ENCODE measurements at places on chromosomes 2 and 18.

GRCh38 chr2:168639441-168639898 lies 163.0 kb upstream of the NOSTRIN start:
- DNase-seq = no peak

GRCh38 chr2:73908689-73909652 lies 16.2 kb downstream of the ACTG2 start:
- DNase-seq = no peak

GRCh38 chr2:40043641-40044040 lies 264.6 kb upstream of the THUMPD2 start:
- DNase-seq = no peak

- DNase-seq = no peak
Observed at GRCh38 chr2:218981390-218981880, 3.5 kb downstream of the FEV start.

- no peak for DNase-seq
Observed at GRCh38 chr2:166170356-166170755, 42.5 kb upstream of the SCN1A start.

GRCh38 chr2:179671043-179671981 lies 190.1 kb downstream of the ZNF385B start:
- no peak for DNase-seq

DNA sequence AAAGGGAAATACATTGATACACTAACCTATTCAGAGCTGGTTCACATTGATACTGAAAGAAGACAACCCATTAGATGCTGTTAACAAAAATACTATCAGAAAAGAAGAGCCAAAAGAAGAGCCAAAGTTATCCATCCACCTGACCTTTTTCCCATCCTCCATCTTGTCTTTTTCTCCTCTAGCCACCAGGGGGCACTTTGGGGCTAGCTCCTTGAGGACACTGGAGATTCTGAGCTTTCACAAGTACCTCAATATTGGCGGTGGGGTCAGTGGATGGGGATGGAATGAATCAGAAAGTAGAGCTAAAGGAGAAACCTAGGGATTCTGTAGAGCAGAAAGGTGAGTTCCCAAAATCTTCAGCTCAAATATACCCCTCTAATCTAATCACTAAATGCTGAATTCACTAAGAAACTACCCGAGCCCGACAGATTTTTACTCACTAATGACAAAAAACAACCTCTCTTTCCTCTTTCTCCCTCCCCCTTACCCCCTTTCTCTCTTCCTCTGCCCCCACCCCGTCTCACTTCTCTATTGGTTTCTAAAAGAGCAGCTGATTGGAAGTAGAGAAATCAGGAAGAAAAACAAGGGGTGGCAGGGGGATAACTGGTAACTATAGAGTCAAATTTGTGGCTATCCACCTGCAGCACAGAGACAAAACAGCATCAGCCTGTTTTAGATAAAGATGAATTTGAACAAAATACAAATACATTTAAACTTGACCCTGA lies 203.3 kb downstream of the TCF4 start:
- no peak for DNase-seq

DNA sequence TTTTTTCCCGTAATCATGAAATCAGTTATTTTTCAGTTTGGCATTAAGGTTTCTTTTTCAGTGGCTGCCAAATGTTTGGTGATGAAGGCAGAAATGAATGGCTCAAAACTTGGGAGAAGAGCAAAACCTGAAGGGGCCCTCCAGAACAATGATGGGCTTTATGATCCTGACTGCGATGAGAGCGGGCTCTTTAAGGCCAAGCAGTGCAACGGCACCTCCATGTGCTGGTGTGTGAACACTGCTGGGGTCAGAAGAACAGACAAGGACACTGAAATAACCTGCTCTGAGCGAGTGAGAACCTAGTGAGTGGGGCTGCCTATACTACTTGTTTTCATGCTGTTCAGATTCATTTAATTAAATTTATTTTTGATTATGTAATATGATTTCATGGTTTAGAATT lies 29.2 kb upstream of the MSH2 start:
- no peak for DNase-seq

GRCh38 chr2:208097801-208098200 lies 26.5 kb downstream of the CRYGD start:
- DNase-seq = no peak

DNA sequence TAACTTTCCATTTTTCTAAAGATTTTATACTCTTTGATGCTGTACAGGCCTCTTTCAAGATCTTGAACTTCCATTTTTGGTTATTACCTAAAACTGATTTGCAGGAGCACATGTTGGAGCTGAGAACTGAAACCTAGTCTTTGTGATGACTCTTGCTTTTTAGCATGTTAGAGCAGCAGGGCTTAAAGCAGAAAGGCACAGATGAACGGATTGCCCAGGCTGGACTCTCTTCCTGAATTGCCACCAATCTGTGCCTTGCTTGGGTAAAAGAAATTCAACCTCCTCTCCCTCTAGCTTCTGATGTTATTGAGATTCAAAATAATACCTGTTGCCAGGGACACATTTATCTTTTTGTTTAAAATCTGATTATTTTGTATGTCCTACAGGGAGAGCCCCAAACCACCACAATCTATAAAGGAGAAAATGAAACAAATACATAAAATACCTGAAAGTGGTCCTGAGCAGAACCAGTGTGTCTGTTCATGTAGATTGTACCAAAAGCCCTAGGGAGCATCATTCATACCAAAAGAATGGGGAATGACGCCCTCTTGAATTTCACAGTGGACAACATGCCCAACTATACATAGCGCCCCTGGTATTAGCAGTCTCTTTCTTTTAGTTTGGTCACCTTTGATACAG lies 277.0 kb upstream of the MAP2 start:
- no peak for DNase-seq

GRCh38 chr2:38945911-38946310 lies 56.2 kb downstream of the ARHGEF33 start:
- DNase-seq = no peak

DNA sequence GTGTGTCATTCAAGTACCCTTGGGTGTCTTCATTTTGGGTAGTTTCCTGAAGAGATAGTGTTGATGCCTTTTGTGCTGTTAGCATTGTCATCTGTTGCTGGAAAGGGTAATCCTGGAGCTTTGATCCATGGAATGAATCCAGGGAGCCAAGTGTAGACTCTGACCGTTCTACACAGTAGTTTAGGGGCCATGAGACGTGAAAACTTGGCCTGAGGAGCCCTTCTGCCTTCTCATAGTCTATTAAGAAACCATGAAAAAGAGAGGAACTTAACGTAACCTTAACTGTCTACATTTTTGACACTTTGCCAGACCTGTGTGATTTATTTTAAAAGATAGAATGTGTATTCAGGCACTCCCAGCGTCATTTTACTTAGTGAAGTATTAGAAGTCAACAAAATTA lies 194.0 kb downstream of the BABAM2 start:
- DNase-seq = no peak

DNA sequence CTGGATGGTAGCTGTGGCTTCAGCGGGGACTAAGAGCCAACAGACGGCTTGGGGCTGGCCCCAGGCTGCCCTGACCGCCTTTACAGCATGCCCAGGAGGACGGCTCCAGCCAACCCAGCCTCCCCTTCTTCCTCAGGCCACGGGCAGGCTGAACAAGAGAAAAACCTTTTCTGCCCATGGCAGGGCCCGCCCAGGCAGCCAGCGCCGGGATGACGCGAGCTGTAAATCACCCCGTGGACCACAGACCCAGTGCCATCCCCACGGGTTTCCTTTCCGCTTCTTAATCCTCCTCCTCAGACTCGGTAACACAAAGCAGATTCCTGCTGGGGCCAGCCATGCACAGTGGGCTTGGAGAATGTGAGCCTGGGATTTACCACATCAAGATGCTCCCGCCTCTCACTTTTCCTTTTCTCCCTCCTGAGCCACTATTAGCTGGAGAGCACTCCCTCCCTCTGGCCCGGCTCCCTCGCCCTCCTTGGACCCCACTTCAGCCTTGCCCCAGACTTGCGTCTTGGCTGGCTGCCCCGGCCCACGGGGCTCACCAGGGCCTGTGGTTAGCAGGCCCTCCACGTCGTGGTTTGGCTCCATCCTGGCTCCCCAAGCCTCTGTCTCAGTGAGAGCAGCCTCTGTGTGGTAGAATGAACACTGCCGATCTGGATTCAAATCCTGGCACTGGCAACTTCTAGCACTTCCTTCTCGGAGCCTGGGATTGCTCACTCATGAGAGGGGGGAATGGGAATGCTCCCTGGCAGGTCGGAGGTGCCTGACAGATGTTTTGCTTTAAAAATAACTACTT lies 31.4 kb downstream of the ATOH8 start:
- no peak for DNase-seq

DNA sequence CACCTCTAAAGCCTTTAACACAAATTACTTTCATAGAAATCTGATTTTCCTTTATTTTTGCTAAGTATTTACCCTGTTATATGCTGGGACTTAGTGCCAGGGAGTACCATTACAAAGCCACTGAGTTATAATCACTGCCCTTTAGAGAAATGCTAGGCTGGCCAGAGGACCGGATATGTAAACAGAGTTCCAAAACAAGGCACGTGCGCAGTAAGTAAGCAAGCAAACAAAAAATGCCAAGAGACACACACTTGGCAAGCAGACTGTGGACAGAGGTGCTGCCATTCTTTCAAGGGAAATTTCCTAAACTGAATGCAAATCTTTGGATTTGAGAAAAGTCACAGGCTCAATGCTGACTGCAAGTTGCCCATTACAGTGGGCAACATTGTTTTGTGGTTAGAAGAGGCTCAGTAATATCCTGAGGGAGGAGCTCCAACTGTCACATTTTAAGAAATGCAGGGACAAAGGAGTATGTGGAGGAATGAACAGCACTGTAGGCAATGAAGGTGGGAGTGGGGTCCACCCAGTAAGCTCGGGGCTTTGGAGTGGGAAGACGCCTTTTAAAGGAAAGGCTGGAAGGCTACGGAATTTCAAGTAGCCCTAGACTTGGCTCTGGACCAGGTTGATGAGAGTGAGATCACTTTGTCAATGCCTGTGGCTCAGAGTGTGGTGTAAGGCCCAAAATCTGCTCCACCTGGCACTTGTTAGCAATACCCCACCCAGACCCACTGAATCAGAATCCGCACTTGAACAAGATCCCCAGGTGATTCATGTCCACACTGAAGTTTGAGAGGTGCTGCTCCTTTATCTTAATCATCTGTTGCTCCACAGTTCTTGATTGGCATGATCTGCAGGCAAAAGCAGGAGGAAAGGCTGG lies 2.1 kb upstream of the PARD6G start:
- no peak for DNase-seq

GRCh38 chr2:99072551-99072950 lies 69.0 kb upstream of the C2orf15 start:
- no peak for DNase-seq

DNA sequence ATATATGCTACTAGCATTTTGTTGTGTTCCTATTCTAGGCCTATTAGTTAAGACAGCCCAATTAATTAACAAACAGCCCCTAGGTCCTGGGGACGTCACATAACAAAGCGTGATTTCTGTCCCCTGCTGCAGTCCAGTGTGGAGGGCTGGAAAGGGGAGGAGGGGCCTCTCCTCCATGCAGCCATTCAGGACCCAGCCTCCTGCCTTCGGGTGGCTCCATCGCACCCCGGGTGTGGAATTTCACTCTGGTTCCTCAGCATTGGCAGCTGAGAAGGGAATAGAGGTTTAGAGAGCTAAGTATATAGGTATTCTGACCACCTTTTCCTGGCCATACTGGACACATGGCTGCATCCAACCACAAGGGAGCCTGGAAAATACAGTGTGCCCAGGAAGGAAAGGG lies 42.4 kb downstream of the MC2R start:
- no peak for DNase-seq

GRCh38 chr2:28282861-28283646 lies 109.6 kb upstream of the FOSL2 start:
- DNase-seq = no peak

DNA sequence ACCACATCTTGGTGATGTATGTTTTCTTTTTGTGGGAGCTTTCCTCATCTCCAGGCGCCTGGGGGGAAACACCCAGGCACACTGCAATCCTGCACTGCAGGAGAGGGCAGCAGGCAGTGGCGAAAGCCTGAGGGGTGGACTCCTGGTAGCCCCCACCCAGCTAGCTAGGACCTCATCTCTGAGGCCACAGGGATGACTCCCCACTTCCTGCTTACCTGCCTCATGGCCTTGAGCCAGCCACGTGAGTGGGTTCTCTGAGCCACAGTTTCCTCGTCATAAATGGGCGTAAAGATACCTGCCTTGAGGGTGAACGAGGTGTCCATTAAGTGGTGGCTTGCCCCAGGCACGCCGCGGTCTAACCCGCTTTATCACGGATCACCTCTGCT lies 19.1 kb downstream of the TRAF3IP1 start:
- DNase-seq = no peak

DNA sequence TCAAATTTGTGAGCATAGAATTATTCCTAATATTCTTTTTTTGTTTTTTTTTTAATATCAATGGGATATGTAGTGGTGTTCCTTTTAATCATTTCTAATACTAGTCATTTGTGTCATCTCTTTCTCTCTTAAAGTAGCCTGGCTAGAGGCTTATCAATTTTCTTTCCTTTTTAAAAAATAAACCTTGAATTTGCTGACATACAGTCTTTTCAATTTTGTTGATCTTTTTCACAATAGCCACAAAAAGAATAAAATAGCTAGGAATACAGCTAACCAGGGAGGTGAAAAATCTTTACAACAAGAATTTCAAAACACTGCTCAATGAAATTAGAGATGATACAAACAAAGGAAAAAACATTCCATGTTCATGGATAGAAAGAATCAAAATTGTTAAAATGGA lies 192.6 kb downstream of the ARL6IP6 start:
- DNase-seq = no peak

DNA sequence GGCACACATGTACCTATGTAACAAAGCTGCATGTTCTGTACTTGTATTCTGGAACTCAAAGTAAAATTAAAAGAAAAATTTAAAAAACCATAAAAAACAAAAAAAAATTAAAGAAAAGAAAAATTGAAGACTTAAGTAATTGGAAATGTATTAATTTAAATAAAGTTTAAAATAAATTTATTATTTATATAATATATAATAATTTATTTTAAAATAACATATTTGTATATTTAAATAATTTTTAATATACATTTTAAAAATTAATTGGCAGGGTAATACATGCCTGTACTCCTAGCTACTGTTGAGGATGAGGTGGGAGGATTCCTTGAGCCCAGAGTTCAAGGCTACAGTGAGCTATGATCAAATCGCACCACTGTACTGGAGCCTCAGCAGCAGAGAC lies 1830.6 kb upstream of the CELF4 start:
- no peak for DNase-seq

DNA sequence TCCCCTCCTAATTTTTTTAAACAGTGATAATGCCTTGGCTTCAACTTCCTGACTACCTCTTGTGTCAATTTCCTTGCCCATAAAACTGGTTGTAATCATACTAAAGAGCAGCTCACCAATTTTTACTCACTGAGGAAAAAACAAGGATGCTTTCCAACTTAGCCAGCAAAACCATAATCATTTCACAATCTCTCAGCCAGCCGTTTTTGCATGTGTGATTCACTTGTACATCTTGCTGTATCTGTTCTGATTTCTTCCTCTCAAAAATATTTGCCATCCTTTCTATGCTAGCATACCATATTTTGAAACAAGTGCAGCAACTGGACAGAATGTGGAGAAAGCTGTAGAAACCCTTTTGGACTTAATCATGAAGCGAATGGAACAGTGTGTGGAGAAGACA lies 60.7 kb downstream of the RAB27B start:
- no peak for DNase-seq

- no peak for DNase-seq
Observed at GRCh38 chr2:196200557-196200956, 29.2 kb upstream of the STK17B start.

- DNase-seq = no peak
Observed at GRCh38 chr2:193276560-193276959, 1081.8 kb upstream of the TMEFF2 start.

GRCh38 chr2:157324331-157324843 lies 1.2 kb downstream of the ERMN start:
- no peak for DNase-seq

GRCh38 chr2:95700519-95700918 lies 108.7 kb downstream of the TRIM43 start:
- DNase-seq = no peak
